ENCODE measurements at places on chromosomes 11 and 22.

DNA sequence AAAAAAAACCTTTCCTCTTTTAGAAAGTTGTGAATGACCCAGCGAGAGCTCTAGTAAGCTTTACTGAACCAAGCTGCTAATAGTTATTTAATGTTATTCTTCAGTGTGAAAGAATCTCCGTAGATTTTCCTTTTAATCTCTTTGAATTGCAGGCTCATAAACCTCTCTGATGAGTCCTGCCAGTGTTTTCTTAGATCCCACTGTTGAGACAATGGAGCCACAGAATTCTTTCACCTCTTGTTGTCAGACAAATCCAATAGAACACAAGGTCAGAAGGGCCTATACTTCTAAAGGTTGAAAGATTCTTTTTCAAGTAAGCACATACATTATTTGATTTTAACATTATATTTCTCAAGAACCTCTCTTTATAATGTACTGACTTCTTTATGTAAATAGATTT lies 52.2 kb downstream of the DNAJC24 start:
- no peak for ATAC-seq

GRCh38 chr11:85806876-85807275 lies 4.1 kb downstream of the SYTL2 start:
- ATAC-seq, result no peak

DNA sequence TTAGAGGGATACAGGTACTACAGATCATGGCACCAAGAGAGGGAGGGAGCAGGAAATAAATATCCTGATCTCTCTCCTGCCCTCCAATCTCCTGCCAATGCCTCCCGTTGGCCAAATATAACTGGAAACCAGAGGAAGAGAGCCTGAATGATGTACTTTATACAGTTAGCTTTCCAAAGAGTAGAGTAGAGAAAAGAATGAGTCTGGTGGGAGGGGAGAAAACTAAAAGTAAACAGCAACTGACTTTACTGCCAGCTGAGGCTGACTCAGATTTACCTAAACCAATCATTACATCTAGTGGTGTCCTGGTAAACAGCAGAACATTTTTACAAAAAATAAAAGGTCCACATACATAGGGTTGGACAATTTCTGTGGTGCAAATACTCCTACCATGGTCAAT lies 5.1 kb downstream of the MPZL3 start:
- ATAC-seq, result peak; percentile 69

DNA sequence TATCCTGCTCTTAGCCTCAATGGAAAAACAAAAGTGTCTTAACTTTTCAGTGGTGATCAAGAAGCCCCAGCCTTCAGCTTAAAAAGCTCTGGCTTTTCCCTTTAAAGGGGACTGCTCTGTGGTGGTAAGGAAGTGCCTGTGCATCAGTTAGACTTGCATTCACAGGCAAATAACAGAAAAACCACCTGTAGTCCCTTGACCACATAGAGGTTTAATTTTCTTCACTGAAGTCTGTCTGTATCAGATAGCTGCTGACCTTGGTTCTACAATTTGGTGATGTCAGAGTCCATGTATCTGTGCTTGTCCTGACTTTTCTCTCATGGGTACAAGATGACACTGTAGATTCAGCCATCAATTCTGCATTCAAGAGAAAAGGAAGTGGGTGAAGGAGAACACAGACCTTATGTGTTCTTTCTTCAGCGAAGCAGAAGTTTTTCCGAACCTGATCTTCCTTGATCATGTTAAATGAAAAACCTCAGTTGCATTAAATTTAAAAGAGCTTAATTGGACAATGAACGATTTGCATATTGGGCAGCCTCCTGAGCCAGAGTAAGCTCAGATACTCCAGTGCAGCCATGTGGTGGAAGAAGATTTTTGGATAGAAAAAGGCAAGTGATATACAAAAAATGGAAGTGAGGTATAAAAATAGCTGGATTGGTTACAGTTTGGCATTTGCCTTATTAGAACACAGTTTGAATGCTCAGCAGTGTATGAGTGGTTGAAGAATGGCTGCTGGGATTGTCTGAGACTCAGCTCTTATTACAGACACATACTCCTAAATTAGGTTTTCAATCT lies 43.2 kb upstream of the RDX start:
- ATAC-seq, result peak; percentile 20

DNA sequence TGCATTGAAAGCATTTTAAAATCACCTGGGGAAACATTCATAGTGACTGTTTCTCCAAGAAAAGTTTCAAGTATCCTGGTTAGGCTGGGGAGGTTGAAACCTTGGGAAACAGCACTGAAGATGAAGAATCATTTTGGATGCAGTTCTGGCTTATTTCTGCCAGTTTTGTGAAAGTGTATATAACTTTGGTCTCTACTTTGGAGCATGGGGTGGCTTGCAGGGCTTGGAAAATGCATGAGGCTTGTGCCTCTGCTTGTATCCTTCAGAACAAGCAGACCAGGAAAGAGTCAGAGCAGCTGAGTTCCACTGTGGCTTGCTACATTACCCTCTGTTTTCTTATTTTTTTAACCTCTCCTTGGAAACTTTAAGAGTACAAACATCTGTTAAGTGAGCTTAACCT lies 19.5 kb downstream of the SLC5A12 start:
- no peak for ATAC-seq

GRCh38 chr22:44595841-44596341 lies 97.9 kb upstream of the RTL6 start:
- ATAC-seq, result no peak

DNA sequence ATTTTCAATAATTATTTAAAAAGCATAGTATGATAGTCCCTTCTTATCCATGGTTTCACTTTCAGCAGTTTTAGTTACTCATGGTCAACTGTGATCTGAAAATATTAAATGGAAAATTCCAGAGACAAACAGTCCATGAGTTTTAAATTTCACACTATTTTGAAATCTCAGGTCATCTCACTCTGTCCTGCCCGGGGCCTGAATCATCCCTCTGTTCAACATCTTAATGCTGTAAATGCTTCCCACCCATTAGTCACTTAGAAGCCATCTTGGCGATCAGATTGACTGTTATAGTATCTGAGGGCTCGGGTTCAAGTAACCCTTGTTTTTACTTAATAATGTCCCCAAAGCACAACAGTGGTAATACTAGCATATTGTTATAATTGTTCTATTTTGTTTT lies 1509.3 kb downstream of the FAM181B start:
- ATAC-seq, result no peak

GRCh38 chr22:50242406-50242949 lies 2.3 kb downstream of the TUBGCP6 start:
- ATAC-seq, result no peak

DNA sequence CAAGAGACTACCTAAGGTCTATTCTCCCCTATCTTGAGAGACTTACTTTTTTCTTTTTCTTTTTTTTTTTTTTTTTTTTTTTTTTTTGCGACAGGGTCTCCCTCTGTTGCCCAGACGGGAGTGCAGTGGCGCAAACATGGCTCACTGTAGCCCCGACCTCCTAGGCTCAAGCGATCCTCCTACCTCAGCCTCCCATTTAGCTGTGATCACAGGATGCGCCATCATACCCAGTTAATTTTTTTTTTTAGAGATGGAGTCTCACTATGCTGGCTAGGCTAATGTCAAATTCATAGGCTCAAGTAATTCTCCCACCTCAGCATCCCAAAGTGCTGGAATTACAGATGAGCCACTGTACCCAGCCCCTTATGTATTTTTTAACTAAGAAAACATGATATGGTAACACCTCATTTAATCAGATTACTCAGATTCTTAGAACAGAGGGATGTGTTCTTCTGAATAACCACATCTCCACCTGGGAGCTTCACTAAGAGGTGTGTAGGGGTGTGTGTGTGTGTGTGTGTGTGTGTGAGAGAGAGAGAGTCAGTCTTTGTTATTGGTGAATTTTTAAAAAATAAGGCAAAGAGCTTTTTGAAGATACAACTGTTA lies 102.9 kb downstream of the USP35 start:
- peak; percentile 82 for ATAC-seq

DNA sequence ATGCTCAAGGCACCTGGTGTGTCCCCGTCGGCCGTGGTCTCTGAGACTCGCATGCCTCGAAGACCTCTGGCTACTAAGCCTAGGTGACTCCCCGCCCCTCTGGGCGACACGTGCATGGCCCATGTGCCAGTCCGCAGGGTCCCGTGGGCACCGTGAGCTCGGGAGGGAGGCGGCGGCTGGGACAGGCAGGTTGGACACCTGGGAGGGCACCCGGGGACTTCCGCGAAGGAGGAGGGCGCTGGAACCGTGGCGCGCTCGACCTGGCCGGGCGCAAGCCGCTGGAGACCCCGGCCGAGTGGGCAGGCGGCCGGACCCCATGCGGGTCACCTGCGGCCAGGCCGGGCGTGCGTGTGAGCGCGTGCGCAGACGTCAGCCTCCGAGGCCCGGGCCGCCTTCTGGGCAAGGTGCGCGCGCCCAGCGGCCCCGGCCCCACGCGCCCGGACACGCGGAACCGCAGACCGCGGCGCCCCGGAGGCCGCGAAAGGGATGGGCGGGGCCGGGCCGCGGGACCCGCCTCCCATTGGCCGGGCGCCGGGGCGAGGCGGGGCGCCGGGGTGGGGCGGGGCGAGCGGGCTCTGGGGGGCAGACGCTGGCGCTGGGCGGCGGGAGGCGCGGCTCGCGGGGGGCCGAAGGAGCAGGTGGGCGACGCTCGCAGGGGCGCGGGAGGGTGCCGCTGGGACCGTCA lies 579 bp upstream of the RASD2 start:
- peak; percentile 90 for ATAC-seq

DNA sequence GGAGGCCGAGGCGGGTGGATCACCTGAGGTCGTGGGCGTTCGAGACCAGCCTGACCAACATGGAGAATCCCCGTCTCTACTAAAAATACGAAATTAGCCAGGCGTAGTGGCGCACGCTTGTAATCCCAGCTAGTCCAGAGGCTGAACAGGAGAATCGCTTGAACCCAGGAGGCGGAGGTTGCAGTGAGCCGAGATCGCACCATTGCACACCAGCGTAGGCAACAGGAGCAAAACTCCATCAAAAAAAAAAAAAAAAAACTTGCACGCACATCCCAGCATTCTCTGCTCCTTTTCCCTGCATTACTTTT lies 934 bp upstream of the ATL3 start:
- no peak for ATAC-seq

- ATAC-seq, result no peak
These were observed 110.2 kb downstream of the ANO3 start for GRCh38 chr11:26442131-26442530.

- no peak for ATAC-seq
These were observed 107.7 kb downstream of the CEP164 start for GRCh38 chr11:117435326-117435725.

DNA sequence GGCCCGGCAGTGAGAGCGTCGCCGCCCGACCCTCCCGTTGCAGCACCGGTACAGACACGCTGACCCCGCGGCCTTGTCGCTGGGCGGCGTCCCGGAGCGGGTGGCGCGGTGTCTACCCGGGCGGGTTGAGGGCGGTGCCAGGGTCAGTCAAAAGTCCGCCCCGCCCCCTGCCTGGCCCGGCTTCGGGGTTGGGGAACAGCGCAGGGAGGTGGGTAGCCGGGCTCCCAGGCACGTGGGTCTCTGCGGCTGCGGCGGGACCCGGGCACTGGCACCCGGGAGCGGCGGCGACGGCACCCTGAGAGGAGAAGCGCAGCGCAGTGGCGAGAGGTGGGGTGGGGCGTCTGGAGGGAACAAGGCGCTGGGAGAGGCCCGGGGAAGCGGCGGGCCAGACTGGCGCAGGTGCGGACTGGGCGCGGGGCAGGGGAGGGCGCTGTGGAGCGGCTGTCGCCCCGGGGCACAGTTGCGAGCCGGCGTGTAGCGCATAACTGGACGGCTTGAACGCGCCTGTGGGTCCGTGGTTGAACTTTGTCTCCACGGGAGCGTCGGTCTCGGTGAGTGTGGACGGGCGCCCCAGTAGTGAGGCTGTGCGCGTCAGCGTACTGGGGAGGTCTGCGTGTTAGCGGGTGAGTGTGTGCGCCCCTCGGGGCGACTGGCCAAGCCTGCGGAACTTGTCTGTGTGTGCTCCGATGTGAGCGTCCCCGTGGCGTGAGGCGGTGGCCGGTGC lies at the start of gene P2RY2:
TSS of gene P2RY2 (plus strand) at position 176 of the 724 bp plus-strand sequence. CDS start 15,879 bp downstream, outside the sequence.
- ATAC-seq, result peak; percentile 71

- no peak for ATAC-seq
These were observed 2.7 kb downstream of the OR51D1 start for GRCh38 chr11:4639931-4640330.

DNA sequence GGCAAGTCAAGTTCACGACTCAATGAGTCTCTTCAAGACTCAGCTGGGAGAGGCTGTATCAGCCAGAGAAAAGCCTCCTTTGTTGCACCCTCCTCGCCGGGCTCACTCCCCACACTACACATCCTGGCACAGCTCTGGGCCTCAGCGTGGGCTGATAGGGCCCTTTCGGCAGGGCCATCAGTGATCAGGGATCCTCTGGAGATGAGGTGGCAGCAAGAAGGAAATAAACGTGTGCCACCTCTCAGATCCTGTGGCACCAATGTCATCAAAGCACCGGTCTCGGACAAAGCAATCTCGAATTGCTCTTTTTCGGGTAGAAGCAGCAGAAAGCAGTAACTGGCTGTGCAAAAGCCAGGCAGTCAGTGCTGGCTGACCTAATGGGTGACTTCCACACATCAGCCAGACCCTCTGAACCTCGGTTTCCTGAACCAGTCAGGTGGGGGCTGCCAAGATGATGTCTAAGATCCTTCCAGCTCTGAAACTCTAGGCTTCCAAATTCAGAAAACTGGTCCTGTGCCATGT lies 2.1 kb downstream of the EHD1 start:
- peak; percentile 44 for ATAC-seq

- no peak for ATAC-seq
These were observed 441 bp upstream of the RPS6KA4 start for GRCh38 chr11:64358536-64358906.

DNA sequence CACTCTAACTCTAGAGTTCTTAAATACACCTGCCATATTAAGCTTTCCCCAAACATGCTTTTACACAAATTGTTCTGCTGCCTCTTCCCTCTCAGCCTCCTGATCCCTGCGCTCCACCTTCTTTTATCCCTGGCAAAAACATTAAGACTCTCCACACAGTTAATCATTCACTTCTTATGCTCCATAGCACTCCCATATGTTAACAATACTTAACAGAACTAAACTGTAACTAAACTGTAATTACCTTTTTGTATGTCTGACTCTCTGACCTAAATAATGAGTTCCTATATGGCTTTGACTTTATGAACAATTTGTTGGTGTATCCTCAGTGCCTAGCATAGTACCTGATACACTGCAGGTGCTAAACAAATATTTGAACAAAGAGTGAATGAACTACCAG lies 71.8 kb downstream of the BTBD10 start:
- ATAC-seq, result no peak

- no peak for ATAC-seq
These were observed 38.9 kb upstream of the RDX start for GRCh38 chr11:110335358-110335757.

- ATAC-seq, result no peak
These were observed 435.1 kb upstream of the CCDC90B start for GRCh38 chr11:83721263-83721662.

DNA sequence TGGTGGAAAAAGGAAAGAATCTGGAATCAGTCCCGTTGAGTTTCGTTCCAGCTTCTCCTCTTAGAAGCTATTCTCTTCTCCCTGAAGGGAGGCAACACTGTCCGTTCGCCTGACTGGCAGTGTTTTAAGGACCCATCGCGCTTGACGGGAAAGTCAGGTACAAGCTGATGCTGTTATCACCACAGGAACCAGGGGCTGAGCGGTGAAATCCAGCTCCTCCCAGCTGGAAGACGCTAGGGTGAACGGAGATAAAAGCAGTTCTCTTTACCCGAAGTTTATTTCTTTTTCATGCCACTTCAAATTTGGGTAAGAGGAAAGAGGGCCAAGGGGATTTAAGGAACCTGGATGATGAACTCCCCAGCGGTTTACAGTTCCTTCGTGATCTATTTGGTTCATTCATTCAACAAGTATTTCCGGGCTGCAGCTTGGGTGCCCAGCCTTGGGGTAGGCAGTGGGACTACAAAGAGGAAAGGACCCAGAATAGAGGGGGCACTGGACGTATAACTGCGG lies 551 bp upstream of the DEUP1 start:
- ATAC-seq, result no peak
